T-helper 2 cell treated with Interferon-gamma antibody and Interleukin-4, amounts not matched to agents 5 μg/mL and 100 μg/mL, for 36 hours (primary cell): ENCODE measurements at places on chromosomes 5 and 9.

- no peaks in the 10 kb centered on the region for H3K27me3 ChIP-seq
- H3K4me1 ChIP-seq = no peaks in the 10 kb centered on the region
- H3K36me3 ChIP-seq = peaks cover 18% of the 10 kb centered on the region
- DNase-seq = no peak
- H3K4me3 ChIP-seq = no peak overlapping the region
Observed at GRCh38 chr5:62558941-62559340, 19.7 kb upstream of the LRRC70 start.

DNA sequence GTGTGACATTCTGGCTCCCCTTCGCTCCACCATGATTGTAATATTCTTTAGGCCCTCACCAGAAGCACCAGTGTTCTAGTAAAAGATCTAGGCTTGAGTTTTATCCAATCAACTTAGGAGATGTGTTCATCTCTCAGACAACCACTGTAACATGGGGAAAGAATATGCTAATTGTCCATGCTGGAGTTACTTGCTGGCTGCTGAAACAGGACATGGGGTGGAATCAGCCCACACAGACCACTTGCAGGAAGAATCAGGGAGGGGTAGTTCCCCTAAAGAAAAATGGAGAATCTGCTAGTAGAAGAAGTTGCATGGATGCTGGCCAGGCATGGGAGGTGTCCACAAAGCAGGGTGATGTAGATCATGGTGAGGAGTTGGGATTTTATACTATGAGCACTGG lies 86.2 kb downstream of the FEM1C start:
- no peak for DNase-seq
- peaks cover 9% of the 10 kb centered on the region for H3K27me3 ChIP-seq
- no peak overlapping the region for H3K27ac ChIP-seq
- H3K36me3 ChIP-seq = no peaks in the 10 kb centered on the region
- no peaks in the 10 kb centered on the region for H3K4me1 ChIP-seq

- no peaks in the 10 kb centered on the region for H3K4me1 ChIP-seq
- no peak overlapping the region for H3K4me3 ChIP-seq
- H3K36me3 ChIP-seq = peaks cover 38% of the 10 kb centered on the region
- DNase-seq = no peak
- no peaks in the 10 kb centered on the region for H3K27me3 ChIP-seq
- H3K27ac ChIP-seq = no peak overlapping the region
Observed at GRCh38 chr9:127751269-127752054, 16.4 kb upstream of the TOR2A start.

DNA sequence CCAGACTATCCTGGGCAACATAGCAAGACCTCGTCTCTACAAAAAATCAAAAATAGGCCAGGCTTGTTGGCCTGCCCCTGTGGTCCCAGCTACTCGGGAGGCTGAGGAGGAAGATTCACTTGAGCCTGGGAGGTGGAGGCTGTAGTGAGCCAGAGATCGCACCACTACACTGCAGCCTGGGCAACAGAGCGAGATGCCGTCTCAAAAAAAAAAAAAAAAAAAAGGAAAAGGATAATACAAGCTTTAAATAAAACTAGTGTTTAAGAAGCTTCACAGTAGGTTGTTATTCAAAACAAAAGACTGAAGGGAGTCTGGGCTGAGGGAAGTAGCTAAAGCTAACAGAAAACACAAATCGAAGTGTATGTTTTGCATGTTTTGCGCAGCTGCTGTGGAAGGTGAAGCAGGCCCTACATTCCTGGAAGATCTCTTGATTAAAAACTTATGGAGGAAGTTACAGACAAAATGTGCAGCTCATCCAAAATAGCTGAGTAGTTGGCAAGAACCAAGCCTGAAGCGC lies 581 bp upstream of the C9orf40 start:
- DNase-seq = no peak
- H3K27ac ChIP-seq = peak overlapping the region; percentile 89
- no peaks in the 10 kb centered on the region for H3K27me3 ChIP-seq
- H3K4me1 ChIP-seq = peaks cover 41% of the 10 kb centered on the region
- peak overlapping the region; percentile 89 for H3K4me3 ChIP-seq

DNA sequence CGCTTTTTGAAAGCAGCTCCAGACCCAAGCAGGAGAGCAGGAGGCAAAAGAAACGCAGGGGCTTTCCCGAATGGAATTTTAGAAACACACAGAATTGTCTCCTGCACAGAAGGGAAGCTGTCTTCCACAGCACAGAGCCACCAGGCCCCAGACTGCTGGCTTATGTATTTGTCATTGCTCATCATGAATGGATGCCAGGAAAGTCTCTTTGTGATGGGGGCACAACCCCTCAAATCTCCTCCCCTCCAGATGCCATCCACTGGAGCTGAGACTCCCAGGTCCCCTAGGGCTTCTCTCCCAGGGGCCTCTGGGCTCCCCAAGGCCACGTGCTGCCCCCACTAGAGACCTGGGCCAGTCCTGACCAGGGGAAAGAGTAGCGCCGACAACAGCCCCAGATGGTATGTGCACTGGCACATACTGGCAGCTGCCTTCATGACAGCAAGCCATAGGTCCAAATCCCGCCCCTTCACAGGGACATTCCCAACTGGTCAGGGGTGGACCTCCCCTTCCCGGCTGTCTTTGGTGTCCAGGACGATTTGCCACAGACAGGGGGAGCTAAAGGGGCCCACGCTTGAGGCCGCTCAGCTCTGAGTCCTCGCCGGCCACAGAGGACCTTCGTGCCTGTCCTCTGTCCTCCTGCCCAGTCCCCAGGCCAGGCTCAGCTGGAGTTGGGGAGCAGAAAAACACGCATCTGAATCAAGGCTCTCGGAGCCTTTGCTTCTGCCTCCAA lies 127.8 kb downstream of the KCNIP1 start:
- DNase-seq = no peak
- H3K27me3 ChIP-seq = peaks cover 7% of the 10 kb centered on the region

GRCh38 chr5:2797160-2797559 lies 45.7 kb upstream of the IRX2 start:
- DNase-seq = no peak
- H3K36me3 ChIP-seq = no peaks in the 10 kb centered on the region
- H3K4me1 ChIP-seq = no peaks in the 10 kb centered on the region
- no peak overlapping the region for H3K4me3 ChIP-seq

GRCh38 chr9:9625248-9625647 lies 987.6 kb downstream of the PTPRD start:
- DNase-seq = no peak
- no peak overlapping the region for H3K4me3 ChIP-seq
- no peaks in the 10 kb centered on the region for H3K36me3 ChIP-seq
- no peak overlapping the region for H3K27ac ChIP-seq

GRCh38 chr5:171272996-171273970 lies 35.8 kb upstream of the TLX3 start:
- no peak for DNase-seq
- H3K27me3 ChIP-seq = peaks cover 12% of the 10 kb centered on the region
- no peak overlapping the region for H3K4me3 ChIP-seq
- H3K36me3 ChIP-seq = no peaks in the 10 kb centered on the region
- no peak overlapping the region for H3K27ac ChIP-seq

- peaks cover 4% of the 10 kb centered on the region for H3K27me3 ChIP-seq
- no peaks in the 10 kb centered on the region for H3K4me1 ChIP-seq
- peaks cover 2% of the 10 kb centered on the region for H3K36me3 ChIP-seq
- H3K27ac ChIP-seq = no peak overlapping the region
Observed at GRCh38 chr5:55836191-55836590, 15.0 kb upstream of the IL31RA start.

- H3K27ac ChIP-seq = no peak overlapping the region
- DNase-seq = no peak
- no peak overlapping the region for H3K4me3 ChIP-seq
- peaks cover 5% of the 10 kb centered on the region for H3K4me1 ChIP-seq
- peaks cover 52% of the 10 kb centered on the region for H3K27me3 ChIP-seq
Observed at GRCh38 chr5:54829102-54829501, 156.3 kb downstream of the ESM1 start.

DNA sequence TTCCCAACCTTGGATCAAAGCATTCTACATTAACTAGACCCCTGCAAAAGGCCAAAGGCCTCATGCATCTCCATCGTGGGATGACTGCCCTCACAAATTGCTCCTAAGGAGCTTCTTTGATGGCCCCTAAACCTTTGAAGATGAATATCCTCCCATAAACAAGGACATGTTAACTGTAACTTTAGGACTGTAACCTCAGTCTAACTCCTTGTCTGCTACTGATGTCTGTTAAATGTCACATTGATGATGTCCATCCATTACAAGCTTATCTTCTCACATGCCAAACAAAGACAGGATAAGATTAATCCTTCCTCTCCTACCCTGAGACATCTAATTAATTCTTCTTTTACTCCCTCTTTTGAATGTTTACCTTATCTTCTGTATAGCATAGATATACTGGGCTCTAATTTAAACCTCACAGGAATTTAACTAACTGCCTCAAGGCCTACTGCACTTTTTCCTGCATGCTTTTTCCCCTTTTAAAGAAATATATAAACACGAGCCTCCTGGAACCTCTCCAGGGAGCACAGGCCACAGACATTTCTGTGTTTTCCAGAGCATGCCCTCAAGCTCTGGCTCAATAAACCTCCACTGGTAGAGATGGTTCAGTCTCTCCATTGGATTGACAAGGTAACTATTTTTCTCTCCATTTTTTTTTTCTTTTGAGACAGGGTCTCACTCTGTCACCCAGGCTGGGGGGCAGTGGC lies 90.6 kb upstream of the SLC25A48 start:
- no peaks in the 10 kb centered on the region for H3K36me3 ChIP-seq
- no peaks in the 10 kb centered on the region for H3K27me3 ChIP-seq
- DNase-seq = no peak
- H3K4me1 ChIP-seq = no peaks in the 10 kb centered on the region

DNA sequence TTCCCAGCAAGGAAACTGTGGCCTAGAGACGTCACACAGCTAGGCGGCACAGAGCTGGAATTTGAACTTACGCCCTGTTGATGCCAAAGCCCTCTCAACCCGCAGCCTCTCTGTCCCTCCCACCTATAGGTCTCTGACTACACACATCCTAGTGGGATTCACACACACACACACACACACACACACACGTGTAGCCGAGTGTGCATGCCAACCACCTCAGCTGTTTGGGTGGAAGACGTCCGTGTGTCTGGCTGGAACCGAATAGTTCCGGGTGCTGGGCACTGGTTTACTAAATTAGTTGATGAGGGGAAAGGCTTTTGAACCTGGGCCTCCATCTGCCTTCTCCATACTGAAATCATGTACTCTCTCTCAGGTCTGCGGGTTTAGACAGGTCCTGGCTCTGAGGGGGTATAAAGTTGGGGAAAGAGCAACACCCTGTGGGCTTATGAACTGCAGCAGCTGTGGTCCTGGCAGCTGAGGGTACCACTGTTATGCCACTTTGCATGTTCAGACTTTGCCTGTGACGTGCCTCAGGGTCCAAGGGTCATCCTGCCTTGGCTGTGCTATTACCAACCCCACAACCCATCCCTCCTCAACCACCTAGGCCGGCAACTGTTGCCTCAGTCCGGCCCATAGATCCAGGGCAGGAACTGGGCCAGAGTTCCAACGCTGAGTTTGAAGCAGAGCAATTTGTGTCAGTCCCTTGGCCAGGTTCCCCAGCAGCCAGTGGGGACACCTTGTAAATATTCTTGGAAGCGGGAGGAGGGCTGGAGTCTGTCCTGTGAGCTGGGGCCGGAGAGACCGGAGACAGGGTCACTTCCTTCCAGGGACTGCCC lies 50.5 kb downstream of the PSD2 start:
- H3K27ac ChIP-seq = no peak overlapping the region
- H3K27me3 ChIP-seq = peaks cover 60% of the 10 kb centered on the region
- no peak overlapping the region for H3K4me3 ChIP-seq
- H3K4me1 ChIP-seq = peaks cover 2% of the 10 kb centered on the region

DNA sequence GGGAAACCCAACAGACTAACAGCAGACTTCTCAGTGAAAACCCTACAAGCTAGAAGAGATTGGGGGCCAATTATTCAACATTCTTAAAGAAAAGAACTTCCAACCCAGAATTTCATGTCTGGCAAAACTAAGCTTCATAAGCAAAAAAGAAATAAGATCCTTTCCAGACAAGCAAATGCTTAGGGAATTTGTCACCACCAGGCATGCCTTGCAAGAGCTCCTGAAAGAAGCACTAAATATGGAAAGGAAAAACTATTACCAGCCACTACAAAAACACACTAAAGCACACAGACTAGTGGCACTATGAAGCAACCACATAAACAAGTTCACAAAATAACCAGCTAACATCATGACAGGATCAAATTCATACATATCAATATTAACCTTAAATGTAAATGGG lies 131.1 kb downstream of the OR2K2 start:
- no peak for DNase-seq
- no peak overlapping the region for H3K4me3 ChIP-seq
- H3K27ac ChIP-seq = no peak overlapping the region
- no peaks in the 10 kb centered on the region for H3K27me3 ChIP-seq
- H3K36me3 ChIP-seq = no peaks in the 10 kb centered on the region
